ENCODE measurements at places on chromosomes 4 and X.

GRCh38 chr4:151192556-151193235 is 84.3 kb upstream of the PRSS48 start:
- DNase-seq, result no peak

DNA sequence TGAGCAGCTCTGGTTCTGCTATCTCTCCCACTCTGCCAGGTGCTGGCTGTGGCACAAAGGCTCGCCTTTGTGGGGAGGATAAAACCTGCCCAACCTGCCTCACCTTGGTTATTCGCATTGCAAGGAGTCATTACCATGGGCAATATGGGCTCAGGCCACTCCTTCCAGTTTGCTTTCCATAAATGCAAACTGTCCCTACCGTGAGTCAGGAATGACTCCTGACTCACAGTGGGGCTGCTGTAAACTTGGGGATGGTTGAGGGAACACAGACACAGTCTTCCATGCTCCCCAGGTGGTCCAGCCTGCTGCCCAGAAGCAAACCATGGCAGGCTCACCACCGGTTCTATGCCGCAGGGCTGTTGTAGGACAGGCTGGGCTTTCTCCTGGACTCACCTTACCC is 36.1 kb downstream of the COQ2 start:
- no peak for DNase-seq

GRCh38 chr4:77155631-77156452 is 1.2 kb upstream of the CCNG2 start:
- DNase-seq, result peak; percentile 39

- DNase-seq, result no peak
These were observed 283.9 kb downstream of the TECRL start for GRCh38 chr4:64125354-64125753.

DNA sequence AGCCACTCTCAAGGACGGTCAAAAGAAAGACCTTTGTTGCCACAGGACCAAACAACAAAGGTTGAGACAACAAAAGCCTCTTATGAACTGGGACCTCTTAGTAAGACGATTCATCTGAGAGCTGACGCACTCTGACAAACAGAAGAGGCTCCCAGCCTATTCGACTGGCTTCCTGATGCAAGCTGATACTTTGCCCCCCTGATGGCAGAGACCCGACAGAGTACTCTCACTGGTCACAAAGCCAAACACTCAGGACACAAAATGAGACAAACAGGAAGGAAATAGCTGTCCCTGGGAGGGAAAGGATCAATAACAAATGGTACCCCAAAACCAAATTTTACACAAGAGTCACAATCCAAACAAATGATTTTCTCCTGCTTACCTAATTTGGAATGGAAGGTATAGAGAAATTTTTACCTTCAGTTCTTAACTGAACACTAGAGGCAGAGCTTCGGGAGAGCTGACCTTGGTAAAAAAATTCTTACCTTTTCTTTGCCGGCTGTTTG is 75.2 kb upstream of the PLAC8 start:
- no peak for DNase-seq

DNA sequence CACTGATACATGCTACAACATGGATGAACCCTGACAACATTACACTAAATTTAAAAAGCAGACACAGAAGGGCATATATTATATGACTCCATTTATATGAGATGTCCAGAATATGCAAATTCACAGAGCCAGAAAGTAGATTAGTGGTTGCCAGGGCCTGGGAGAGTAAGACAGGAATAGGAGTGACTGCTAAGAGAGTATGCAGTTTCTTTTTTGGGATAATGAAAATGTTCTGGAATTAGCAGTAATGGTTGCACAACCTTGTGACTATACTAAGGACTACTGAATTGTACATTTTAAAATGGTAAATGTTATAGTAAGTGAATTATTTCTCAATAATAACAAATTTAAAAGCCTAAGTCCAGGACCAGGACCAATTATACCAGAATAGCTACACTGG is 29.5 kb upstream of the NUP54 start:
- DNase-seq, result no peak

DNA sequence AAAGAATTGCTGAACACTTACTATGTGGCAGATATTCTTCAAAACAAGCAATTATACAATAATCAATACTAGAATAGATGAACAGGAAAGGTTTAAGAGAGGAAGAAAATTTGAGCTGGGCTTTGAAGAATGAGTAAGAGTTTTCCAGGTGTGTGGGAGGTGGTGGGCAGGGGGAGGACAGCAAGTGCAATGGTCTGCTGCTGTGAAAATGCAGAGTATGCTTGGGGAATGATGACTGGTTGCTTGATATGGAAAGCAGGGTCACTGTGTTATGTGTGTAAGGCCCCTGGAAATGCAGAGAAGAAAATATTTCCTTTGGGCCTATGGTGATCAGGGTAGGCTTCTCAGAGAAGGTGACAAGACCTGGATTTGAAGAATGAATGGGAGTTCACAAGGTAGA is 300.3 kb downstream of the CAMK2D start:
- no peak for DNase-seq

- DNase-seq, result peak; percentile 23
These were observed 35.0 kb upstream of the BMPR1B start for GRCh38 chr4:94722748-94723147.

- DNase-seq, result no peak
These were observed 57.3 kb upstream of the USP51 start for GRCh38 chrX:55546956-55547355.

- DNase-seq, result no peak
These were observed 23.5 kb downstream of the KLHL8 start for GRCh38 chr4:87196927-87197326.

DNA sequence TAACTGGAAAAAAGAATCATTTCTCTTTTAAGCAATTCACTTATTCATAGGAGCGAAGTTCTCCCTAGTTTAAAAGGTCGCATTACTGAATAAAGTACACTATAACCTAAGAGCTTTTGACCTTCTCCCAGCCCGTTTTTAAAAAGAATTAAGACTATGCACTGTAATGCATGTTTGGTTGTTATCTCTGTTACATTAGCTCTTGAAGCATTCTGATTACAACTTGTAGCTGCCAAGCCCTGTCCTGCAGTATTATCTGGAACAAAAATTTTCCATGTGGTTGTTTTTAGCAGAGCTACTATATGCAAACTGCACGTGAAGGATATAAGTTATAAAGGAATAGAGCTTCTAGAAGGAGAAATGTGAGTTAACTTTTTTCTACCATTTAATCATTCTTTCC is 8.1 kb downstream of the GAB1 start:
- DNase-seq, result no peak

DNA sequence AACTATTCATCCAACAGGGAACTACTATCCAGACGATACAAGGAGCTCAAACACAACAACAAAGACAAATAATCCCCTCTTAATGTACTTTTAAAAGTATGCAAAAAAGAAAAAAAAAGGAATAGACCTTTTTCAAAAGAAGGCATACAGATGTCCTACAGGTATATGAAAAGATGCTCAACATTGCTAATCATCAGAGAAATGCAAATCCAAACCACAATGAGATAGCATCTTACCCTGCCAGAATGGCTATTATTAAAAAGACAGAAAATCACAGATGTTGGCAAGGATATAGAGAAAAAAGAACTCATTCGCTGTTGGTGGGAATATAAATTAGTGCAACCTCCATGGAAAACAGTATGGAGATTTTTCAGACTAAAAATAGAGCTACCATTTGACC is 67.1 kb upstream of the ENPP6 start:
- DNase-seq, result no peak

GRCh38 chr4:109077505-109077904 is 225.0 kb downstream of the COL25A1 start:
- DNase-seq, result no peak

DNA sequence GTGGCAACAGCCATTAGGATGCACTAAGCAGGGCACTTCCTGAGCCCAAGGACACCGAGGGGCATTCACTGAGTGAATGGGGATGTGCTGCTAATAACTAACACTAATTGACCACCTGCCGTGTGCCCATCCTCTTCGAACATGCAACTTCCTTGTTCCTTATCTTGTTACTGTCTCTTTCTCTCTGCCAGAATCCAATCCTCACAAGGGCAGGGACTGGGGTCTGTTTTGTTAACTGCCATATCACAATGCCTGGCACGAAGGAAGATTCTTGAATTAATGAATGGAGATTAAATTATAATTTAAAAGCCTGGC is 1.3 kb downstream of the ERAS start:
- no peak for DNase-seq

GRCh38 chr4:165992283-165992682 is 119.2 kb downstream of the TLL1 start:
- no peak for DNase-seq

DNA sequence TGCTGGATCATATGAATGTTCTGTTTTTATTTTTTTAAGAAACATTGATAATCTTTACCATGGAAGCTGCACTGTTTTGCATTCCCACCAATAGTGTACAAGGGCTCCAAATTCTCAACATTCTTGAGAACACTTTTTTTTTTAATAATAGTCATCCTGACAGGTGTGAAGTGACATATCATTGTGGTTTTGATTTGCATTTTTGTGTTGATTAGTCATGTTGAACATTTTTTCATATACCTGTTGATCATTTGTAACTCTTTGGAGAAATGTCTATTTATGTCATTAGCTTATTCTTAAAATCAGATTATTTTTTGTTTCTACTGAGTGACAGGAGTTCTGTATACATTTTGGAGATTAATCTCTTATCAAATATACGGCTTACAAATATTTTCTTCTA is 408.5 kb downstream of the GLUD2 start:
- no peak for DNase-seq

DNA sequence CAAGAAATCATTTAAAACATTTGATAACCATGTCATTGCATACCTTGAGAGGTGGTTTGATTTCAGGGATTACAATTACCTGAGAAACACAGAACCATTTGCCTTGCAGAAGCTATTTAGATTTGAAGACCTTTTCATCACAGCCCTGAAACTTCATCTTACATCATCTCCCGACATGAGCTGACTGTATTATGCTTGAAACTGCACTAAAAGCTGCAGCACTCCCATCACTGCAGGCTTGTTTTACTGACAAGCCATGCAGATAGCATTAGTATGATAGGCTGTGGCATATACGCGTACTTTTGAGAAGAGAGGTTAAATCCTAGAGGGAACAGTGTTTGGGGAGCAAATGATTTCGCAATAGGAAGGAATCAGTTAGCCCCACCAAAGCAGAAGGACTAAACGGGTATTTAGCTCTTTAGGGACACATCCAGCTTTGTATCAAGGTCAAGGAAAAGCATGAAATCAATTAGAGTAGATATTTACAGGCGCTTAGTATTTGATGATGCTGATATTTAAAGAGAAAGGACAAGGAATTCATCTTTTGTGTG is 133.2 kb upstream of the DIAPH2 start:
- DNase-seq, result no peak

DNA sequence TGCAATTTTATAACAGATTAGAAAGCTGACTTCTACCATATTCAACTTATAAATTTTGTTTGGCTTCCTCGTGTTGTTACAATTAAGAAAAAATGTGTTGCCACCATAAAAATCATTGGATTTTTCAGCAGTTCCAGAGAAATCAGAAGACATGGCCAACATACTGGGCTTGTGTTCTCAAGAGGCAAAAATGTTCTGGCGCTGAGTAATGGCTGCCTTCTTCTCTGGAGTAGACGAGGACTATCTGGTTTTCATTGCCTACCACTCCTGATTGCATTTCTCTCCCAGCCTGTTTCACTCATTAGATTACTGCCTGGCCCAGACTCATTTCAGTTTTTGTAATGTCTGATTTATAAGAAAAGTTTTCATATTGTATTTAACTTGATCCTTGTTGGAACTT is 122.3 kb downstream of the ARHGAP10 start:
- DNase-seq, result no peak

- no peak for DNase-seq
These were observed 90.2 kb upstream of the UNC5C start for GRCh38 chr4:95638920-95639501.

DNA sequence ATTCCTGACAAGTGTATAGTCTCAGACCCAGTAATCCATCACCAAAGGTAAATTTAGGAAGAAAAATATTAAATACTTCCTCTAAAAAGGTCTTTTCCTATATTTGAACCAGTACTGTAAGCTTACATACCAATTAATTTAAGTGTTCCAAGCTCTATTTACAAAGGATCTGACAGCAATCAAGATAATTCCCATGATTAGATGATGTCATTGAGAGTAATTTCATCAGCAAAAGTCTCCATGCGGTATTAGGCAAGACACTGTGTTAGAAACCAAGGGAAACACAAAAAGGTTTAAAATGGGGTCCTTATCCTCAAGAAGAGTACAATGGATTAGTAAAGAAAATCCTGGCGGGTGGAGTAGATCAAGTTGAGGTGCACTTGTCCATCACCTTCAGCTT is 198.5 kb downstream of the PRDM5 start:
- DNase-seq, result peak; percentile 10

- no peak for DNase-seq
These were observed 842.8 kb downstream of the CCSER1 start for GRCh38 chr4:90970021-90970420.

GRCh38 chr4:54315561-54316538 is 86.8 kb downstream of the PDGFRA start:
- DNase-seq, result no peak

- no peak for DNase-seq
These were observed 48.6 kb downstream of the ASB9 start for GRCh38 chrX:15221321-15221720.

DNA sequence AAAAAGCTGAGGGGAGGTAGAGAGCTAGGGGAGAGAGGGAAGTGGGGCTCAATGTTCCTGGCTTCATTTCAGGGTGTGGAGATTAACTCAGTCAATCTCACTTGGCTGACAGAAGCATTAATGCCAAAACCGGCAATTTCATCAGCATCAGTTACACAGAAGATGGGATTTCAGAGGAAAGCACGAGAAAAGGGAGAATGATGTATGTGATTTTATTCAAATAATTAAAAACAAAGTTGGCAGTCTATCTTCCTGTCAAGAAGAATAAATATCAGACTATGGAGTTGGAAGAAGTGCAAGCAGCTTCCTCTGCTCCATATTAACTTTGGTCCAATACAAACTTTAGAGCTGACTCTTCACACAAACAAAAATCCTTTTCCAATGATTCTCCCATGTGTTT is 29.6 kb upstream of the HCCS start:
- DNase-seq, result no peak

DNA sequence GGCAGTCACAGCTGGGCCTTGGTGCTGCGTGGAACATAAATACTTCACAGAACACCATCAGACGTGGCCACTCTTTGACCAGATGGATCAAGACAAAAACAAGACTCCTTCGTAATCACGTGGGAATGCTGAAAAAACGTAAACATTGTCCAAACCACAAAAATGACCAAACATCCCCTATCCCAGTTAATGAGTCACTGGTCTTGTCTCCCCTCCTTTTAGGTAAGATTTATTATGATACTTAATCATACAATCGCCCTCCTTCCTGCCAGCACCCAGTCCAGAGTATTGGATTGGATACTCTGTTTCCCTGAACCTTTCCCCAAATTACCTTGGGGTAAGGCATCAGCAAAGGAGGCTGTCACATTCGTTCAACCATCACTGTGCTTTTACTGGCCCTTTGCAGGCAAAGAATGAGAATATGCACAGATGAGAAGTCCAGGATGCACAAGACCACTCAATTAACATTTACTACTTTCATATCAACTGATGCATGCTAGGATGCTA is 601 bp upstream of the TCEANC start:
- no peak for DNase-seq

- DNase-seq, result no peak
These were observed 34.9 kb upstream of the UGT8 start for GRCh38 chr4:114563536-114564315.

GRCh38 chr4:70449220-70449619 is 22.8 kb upstream of the MUC7 start:
- DNase-seq, result no peak

Measured in NCI-H1105 treated with DMSO at 0.1 percent for 48 hours (cell line).